ENCODE measurements at places on chromosomes 2 and 18.

GRCh38 chr18:715626-716025, 3.2 kb upstream of the ENOSF1 start:
- no peak for DNase-seq

GRCh38 chr2:37720533-37721200, 49.2 kb upstream of the CDC42EP3 start:
- DNase-seq: no peak

- DNase-seq: no peak
Measured at GRCh38 chr2:183000846-183001245, 37.4 kb downstream of the NCKAP1 start.

DNA sequence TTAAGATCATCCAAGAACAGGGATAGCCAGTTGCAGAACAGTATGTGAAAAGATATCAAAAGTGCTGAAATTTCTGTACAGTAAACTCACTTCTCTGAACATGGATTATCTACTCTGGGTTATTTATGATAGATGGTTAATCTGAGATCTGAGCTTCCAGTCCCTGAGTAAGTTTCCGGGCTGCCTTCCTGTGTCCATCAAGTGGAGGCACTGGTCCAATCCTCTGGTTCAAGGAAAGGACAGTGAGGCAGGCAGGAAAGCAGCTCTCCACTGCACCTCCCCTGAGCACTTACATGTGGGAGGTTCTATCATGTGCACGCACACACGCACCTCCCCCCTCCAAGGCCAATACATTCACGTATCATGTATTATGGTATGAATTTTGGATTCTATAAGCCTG, 32.5 kb downstream of the GPR45 start:
- no peak for DNase-seq

DNA sequence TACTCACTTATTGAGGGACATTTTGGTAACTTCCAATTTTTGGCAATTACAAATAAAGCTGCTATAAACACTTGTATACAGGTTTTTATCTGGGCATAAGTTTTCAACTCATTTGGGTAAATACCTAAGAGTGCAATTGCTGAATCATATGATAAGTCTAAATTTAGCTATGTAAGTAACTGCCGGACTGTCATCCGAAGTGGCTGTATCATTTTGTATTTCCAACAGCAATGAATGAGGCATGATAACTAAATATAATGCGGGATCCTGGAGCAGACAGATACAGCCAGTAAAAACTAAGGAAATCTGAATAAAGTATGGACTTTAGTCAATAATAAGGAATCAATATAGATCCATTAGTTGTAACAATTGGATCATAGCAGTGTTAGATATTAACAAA, 156.5 kb upstream of the RMP24 start:
- no peak for DNase-seq
